RPMI7951 (cell line): ENCODE measurements at places on chromosomes 2 and 18. TPM values are rescaled to one million over a fixed set of nuclear protein-coding genes. Genes with fewer than 3 reads are reported as not detected.
A peak's percentile ranks its signal among the peaks of the same experiment; 100 is the strongest.

GRCh38 chr2:217327953-217328621 is 468.2 kb upstream of the TNP1 start:
- DNase-seq = no peak

DNA sequence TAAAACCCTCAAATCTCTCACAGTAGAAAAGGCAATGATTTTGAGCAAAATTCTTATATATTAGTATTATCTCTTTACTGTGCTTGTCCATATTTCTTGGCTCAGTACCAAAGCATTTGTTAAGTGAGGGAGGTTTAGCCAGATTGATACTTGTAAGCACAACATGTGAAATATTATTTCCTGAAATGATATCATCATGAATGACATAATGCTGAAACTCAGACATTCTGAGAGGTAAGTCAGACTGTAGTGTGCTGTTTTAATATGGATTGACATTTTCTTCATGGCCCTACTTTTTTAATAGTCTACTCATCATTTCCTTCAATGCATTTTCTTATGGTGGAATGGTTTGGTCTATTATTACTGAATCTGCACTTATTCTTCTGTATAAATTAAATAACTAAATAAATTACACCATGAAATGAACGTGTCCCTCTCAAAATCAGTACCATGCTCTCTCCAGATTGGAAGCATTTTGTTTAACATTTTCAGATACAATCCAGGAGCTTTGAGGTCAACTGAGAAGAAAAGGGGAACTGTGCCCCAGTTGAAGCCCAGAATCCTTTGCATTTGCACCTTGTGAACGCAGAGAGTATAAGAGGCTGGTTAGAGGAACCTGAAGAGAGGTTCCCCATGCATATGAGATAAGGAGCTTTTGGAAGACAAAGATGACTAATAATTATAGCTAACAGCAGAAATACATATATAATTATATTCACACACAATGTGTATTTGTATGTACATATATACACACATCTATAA is 50.1 kb upstream of the CRACDL start:
- no peak for DNase-seq

DNA sequence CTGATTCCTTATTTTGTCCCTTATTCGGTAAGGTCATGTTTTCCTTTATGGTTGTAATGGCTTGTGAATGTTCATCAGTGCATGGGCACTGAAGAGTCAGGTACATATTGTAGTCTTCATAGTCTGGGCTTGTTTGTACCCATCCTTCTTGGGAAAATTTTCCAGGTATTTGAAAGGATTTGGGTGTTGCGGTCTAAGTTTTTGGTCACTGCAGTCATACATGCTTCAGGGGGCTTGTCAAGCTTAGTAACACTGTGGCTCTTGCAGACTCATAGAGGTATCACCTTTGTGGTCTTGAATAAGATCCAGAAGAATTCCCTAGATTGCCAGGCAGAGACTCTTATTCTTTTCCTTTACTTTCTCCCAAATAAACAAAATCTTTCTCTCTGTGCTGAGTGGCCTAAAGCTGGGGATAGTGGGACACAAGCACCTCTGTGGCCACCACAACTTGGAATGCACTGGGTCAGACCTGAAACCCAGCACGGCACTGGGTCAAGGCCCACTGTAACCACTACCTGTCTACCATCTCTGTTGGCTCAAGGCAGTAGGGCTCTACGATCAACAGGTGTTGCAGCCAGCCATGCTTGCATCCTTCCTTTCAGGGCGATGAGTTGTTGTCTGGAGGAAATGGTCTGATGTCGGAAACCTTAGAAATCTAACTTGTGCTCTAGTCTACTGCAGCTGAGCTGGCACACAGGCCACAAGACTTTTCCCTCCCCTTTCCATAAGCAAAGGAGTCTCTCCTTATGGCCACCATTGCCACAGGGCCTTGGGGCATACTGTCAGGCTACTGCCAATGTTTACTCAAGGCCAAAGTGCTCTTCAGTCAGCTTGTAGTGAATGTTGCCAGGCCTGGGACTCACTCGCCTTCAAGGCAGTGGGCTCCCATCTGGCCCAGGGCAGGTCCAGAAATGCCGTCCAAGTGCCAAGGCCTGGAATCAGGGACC is 21.5 kb downstream of the IL1RN start:
- DNase-seq = no peak

- DNase-seq = no peak
Measured at GRCh38 chr2:182619276-182619675, 96.8 kb upstream of the DNAJC10 start.

GRCh38 chr18:48787203-48788151 is 163.3 kb downstream of the SMAD7 start:
- DNase-seq = no peak

- no peak for DNase-seq
Measured at GRCh38 chr18:13868501-13869271, 44.7 kb downstream of the MC5R start.

DNA sequence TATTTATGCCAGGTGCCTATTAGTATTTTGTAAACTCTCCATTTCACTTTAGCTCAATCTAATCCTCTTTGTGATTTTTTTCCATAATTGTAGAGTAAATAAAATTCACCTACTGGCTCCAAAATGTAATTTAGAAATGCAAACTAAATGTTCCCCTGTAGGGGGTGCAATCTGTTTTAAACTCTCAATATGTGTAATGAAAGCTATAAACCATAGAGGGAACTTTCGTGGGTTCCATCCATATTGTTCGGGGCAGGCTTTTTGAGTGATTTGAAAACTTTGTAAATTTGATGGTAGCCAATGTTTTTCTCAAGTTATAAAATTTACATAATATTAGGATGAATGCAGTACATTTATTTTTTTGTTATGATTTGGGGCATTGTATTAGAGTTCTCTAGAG is 49.4 kb downstream of the TSPYL6 start:
- DNase-seq = peak; percentile 57

GRCh38 chr2:42752314-42752713 is 11.6 kb downstream of the OXER1 start:
- DNase-seq = no peak

DNA sequence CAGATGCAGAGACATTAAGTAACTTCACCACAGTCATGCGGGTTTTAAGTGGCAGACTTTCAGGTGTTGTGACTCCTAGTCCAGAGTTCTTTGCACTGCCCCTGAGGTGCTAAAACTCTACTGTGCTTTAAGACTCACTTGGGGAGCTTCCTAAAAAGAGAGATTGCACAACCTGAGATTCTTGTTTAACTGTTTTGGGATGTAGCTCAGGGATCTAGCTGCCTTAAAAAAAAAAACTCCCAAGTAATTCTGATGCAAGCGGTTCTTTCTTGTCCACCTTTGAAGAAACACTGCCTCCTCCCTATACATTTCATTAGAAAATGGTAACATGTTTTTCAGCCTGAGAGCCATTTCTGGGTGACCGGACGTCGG is 13.0 kb downstream of the IL37 start:
- no peak for DNase-seq

DNA sequence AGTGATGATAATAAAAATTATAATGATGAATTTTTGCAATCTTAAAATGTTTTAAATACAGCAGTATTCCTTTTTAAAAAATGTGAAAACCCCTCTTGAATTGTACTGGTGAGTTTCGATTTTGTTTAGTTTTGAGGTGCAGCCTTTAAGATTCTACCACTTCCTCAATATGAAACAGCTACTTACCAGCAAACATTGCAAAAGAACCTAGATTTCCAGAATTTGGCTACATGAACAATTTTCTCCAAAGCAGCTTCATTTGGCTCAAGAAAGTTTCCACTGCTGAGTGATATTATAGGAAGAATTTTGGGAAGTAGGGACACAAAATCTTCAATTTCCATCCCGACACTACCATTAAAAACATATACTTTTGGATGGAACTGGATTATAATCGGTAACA is 12.0 kb downstream of the TCF4 start:
- no peak for DNase-seq

The KCNE4 gene
- total RNA-seq = 13.8 and 16.4 TPM in 2 replicates

DNA sequence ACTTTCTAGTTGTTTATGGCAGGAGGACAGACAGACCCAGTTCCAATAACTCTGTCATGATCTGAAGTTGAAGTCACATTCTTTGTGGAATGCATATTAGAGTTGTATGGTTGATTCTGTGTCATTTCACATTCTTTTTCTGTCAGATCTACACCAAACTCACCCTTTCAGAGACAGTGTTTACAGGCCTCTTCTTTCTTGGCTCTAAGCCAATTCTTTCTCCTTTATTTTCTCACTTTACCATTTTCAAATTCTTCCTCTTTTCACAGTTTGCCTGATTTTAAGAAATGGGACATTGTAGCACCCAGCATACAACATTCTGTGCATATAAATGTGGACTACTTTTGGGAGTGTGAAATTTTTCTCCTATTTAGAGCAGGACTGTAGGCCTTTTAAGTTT is 103.7 kb downstream of the CCDC85A start:
- DNase-seq = no peak

- no peak for DNase-seq
Measured at GRCh38 chr18:44996261-44996660, 315.6 kb downstream of the SETBP1 start.

GRCh38 chr2:205686783-205687640 is 4.7 kb downstream of the NRP2 start:
- no peak for DNase-seq

The TEX44 gene
- total RNA-seq = not detected in 2 replicates

- DNase-seq = no peak
Measured at GRCh38 chr2:119716284-119716672, 37.3 kb downstream of the TMEM177 start.

DNA sequence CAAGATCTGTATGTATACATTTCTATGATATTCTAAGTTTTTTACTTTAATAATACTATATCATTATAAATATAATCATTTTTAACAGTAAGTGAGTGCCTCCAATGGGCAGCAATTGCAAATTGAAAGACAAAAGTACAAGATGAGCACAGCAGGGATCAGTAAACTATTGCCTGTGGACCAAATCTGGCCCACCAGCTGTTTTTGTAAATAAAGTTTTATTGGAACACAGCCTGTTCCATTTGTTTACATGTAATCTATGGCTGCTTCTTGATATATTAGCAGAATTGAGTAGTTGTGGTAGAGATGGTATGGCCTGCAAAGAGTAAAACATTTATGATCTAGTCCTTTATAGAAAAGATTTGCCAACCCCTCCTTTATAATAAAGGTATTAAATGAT is 43.2 kb downstream of the CHST9 start:
- DNase-seq = no peak

The CRYBA2 gene
- total RNA-seq = 0.20 TPM in 1 of 2 replicates, not detected in the other

GRCh38 chr2:38835990-38836389 is 39.7 kb downstream of the DHX57 start:
- DNase-seq = no peak

GRCh38 chr2:144516411-144516980 is 3.4 kb downstream of the ZEB2 start:
- peak; percentile 44 for DNase-seq

GRCh38 chr2:3021720-3022119 is 355.9 kb downstream of the EIPR1 start:
- no peak for DNase-seq

DNA sequence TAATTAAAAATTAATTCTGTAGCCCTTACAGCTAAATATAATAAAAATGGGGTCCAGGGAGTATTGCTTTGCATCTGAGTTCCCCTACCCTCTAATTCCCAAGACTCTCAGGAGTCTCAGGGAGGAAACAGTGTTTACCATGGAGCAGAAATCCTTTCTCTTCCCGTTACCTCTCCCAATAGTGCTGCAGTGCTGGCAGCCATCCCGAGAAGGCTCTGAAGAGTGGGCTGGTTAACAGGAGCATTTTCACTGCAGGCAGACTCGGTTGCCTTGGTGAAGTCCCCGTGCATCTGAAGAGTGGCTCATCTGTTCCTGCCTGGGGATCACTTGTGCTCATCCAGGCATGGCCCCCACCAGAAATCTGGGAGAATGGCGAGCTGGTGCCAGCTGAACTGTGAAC is 41.8 kb upstream of the TMEM178A start:
- no peak for DNase-seq

The TMEM198 gene
- 2.3 and 2.6 TPM in 2 replicates for total RNA-seq

The DYNC1I2 gene
- 127 and 178 TPM in 2 replicates for total RNA-seq

The AGXT gene
- total RNA-seq = 0.10 and 0.24 TPM in 2 replicates

The IL1RL2 gene
- 0.39 TPM in 1 of 2 replicates, not detected in the other for total RNA-seq

The RAPH1 gene
- 9.3 and 9.4 TPM in 2 replicates for total RNA-seq

DNA sequence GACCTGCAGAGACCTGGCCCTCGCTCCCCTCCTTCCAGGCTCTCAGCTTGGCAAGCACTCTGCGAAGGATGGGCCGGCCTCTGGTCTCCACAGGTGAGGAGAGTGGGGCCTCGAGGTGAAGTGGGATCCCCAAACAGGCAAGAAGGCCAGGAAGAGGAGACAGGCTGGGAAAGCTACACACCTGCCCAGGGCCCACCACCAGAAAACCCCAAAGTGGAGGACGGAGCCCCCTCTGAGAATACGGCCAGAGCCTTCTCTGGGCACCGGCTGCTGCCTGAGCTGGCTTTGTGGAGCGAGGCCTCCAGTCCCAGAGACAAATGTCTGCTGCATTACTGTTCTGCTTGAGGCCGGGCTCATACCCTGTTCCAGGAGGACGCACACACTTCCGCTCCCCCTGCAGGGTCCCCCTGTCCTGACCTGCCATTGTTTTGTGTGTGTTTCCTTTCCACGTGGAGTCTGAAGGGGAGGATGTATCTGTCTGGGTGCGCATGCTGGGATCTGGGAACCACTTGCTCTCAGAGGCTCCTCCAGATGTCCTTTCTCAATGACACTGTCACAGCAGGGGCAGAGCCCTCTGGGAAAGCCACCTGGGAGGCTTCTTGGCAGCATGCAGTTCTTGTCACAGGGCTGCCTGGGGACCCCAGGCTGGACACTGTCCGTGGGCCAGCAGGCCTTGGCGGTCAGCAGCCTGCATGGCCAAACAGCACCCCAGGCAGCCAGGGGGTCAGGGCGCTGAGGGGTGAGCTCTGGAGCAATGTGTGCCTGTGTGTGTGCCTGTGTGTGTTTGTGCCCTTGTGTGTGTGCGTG is 20.8 kb downstream of the KCNF1 start:
- DNase-seq = no peak

The GPR155 gene
- 2.4 and 2.9 TPM in 2 replicates for total RNA-seq

DNA sequence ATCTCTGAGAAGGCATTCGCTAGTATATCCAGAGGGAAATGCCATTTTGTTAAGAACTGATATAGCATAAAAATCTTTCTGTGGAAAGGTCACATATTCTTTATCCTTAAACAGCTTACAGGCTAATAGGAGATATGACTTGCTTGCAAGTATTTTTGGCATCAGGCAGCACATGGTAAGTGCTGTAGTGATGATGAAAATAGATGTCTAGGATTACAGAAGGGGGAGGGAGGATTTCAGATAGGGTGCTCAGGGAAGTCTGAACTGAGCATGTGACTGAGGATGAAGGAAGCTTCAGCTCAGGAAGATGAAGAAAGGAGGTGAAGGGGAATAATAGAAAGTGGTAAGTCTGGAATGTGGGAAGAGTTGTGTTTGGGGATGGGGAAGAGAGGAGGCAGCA is 158.5 kb upstream of the NOSTRIN start:
- no peak for DNase-seq

The CTIF gene
- 3.5 and 4.6 TPM in 2 replicates for total RNA-seq

DNA sequence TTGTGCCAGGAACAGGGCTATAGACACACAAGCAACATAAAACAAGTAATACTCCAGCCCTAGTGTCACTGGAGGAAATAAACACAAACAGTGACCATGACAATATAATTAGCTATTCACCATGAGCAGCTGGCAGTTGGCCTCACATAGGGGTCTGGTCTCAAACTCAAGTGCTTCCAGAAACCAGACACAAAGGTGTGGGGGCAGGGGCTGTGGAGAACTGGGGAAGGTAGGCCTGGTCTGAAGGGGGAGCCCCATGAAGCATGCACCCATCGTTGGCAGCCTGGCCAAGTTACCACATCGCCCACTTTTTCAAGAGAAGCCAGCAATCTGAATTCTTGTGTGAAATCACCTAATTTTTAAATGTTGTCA is 49.5 kb upstream of the SP3 start:
- DNase-seq = no peak

The NR4A2 gene
- total RNA-seq = 0.59 and 0.96 TPM in 2 replicates

- DNase-seq = no peak
Measured at GRCh38 chr2:240259924-240260529, 119.6 kb upstream of the OTOS start.

GRCh38 chr2:231890896-231891513 is 35.2 kb downstream of the NPPC start:
- DNase-seq = no peak
